Skin of body (tissue), 3 donors: ENCODE measurements at places on chromosomes 13 and 19. TPM values are rescaled to one million over a fixed set of nuclear protein-coding genes. Genes with fewer than 3 reads are reported as not detected.

The ADPRHL1 gene
- 16.7 TPM for total RNA-seq

The CRX gene
- not detected for total RNA-seq

The ATP12A gene
- total RNA-seq: 7.2 TPM

The CNN1 gene
- 10.8 TPM for total RNA-seq

The FBL gene
- 181 TPM for total RNA-seq

The TBC1D4 gene
- total RNA-seq: 30.4 TPM

The DLL3 gene
- total RNA-seq: 0.20 TPM
